8988T (cell line): ENCODE measurements at places on chromosomes 6 and 20.

GRCh38 chr6:136607204-136607931, 57.1 kb upstream of the MAP7 start:
- DNase-seq, result no peak

- no peak for DNase-seq
These were observed 169.1 kb upstream of the SASH1 start for GRCh38 chr6:148173548-148173947.

- DNase-seq, result no peak
These were observed 24.6 kb upstream of the CEP162 start for GRCh38 chr6:84251891-84252539.

GRCh38 chr6:169573883-169574282, 127.9 kb downstream of the WDR27 start:
- no peak for DNase-seq

GRCh38 chr6:85685713-85686112, 43.0 kb upstream of the SYNCRIP start:
- DNase-seq, result no peak

DNA sequence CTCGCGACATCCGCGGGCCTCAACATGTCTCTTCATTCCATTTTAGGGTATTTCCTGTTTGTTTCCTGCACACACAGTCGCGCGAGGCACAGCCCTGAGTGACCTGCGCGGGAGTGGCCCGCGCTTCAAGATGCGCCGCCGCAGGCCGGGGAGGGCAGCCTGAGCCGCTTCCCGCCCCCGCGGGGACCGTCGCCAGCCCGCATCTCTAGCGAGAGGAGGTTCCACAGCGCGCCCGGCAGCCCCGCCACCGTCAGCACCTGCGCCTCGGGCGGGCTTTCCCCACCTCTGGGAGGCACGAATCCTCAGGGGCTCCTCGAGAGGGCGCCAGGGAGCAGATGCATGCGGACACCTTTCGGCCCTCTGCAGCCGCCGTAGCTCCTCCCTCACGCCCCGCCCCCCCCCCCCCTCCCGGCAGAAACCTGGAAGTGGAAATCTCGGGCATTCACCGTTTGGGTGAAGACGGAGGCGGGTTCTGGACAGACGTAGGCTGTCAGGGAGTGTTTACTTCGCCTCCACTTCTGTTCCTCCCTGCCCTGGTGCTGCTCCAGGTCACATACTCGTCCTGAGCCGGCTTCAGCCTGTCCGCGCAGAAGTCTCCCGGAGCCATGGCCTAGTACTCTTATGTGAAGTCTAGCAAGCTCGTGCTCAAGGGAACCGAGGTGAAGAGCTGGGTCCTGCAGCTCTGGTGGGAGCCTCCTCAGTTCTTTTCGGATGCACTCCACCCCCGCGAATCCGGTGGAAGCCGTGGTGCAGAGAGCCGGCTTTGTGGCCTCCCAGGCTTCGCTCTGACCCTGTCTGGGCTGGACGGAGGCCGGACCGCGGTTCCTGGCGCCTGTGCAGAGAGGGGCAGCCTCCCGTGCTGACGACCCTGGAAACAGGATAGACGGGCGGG, 880.5 kb upstream of the DEFB115 start:
- DNase-seq, result peak; percentile 30

DNA sequence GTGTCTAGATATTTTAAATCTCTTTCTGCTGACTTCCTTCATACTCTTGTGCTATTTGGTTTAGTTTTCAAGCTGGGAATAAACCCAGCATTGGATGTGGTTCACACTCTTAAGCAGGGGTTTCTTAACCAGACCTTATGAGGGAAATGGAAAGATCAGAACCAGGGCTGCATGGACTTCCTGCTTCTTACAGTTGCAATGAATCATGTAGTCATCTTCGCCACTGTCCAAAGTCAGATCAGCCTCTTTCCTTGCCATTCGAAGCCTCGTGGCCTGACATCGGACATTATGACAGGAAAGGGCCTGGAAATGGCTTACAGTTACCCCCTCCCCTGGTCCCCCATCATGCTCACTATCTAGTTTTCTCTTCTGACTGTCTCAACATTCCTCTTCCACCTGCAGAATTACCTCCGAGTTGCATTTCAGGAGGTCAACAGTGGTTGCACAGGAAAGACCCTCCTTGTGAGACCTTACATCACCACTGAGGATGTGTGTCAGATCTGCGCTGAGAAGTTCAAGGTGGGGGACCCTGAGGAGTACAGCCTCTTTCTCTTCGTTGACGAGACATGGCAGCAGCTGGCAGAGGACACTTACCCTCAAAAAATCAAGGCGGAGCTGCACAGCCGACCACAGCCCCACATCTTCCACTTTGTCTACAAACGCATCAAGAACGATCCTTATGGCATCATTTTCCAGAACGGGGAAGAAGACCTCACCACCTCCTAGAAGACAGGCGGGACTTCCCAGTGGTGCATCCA, 16.8 kb upstream of the NAA20 start:
- no peak for DNase-seq

DNA sequence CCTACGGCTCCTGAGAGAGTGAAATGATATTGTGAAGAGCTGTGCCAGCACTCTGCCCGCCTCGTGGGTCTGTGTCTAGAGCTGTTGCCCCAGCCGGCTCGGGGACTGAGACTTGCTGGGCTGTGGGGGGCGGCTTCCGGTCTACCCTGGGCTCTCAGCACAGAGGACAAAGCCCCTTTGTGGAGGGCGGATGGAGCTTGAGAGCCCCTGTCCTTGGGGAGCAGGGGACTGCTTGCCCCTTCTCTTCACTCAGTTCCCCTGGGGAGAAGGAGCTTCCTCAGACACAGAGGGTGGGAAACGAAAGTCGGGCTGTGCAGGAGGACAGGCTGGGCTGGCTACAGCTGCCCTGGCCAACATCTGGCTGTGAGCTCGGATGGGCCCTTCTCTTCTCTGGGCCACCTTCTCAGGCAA, 11.0 kb downstream of the SRC start:
- no peak for DNase-seq

DNA sequence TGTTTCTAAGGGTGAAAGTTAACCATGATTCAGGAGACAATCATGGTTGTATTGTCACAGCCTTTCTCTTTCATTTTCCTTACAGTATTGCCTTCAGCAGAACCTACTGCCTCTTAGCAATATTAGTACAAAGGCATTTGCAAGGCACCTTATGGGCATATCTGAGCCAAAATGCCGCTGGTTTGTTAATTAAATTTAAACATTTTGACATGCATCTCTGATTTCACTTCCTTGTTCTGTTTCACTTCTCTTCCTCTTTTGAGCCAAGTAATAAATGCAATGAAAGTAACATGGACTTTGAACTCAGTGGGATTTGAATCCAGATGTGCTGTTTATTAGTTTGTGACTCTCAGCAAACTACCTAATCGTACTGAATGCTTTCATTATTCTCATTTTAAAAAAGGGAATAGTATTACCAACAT, 467.4 kb upstream of the CITED2 start:
- no peak for DNase-seq

DNA sequence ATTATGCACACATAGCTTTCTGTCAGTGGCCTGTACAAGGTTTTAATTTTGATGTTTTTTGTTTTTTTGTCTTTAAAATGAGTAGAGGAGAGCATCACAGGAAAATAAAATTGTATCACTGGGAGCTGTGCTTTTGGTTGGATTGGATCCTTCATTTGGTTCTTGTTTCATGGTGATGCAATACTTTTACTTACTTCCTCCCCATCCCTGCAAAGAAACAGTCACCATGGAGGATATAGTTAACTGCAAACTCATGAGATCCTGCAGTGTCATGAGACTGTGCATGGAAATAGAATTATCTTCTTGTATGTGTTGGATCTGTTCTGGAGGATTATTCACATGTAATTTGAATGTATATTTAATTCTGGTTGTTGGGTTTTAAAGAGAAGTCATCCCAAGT, 122.3 kb downstream of the JARID2 start:
- DNase-seq, result no peak

DNA sequence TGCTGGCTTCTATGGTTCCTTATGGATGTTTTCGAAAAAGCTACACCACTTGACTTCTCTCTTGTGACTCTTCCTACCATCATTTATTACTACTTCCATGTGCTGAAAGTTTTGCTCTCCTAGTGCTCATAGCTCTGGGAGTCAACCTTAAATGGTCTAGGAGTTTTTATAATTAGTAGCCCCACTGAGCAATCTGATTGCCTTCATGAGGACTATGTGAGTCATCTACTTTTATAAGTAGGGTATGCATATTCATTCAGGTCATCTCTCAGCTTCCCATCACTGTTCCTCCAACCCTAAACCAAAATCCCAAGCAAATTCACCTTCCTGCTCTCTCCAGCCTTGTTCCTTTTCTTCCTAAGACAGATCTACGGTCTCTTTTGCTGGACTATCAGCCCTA, 17.4 kb upstream of the FAXC start:
- DNase-seq, result no peak

DNA sequence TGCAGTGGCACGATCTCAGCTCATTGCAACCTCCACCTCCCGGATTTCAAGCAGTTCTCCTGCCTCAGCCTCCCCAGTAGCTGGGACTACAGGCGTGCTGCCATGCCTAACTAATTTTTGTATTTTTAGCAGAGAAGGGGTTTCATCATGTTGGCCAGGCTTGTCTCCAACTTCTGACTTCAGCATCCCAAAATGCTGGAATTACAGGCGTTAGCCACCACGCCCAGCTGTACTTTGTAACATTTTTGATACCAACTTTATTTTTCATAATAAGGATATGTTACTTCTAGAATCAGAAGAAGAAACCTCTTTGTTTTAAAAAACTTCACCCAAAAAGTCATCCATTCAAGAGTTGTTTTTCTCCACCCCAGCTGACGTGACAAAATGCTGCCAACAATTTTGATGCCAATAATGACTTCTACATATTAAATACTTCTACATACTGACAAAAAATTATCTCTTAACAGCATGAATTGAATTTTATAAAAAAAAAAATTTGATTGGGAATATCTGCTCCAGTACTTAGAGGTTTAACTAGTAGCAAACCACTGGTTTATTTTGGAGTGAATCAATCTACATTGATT, 22.5 kb upstream of the PRIM2 start:
- no peak for DNase-seq

- DNase-seq, result no peak
These were observed 168.4 kb downstream of the EDN1 start for GRCh38 chr6:12458558-12458957.

GRCh38 chr20:19522071-19522801, 235.8 kb upstream of the RIN2 start:
- DNase-seq, result no peak

GRCh38 chr6:27043244-27043643, 204.3 kb upstream of the PRSS16 start:
- DNase-seq, result no peak

- no peak for DNase-seq
These were observed 135.5 kb downstream of the LRRC1 start for GRCh38 chr6:53930330-53930729.

GRCh38 chr20:63702036-63702665, 5.6 kb downstream of the ARFRP1 start:
- no peak for DNase-seq

- DNase-seq, result no peak
These were observed 49.4 kb downstream of the KAT14 start for GRCh38 chr20:18187020-18187419.

GRCh38 chr6:128172752-128173682, 272.2 kb upstream of the THEMIS start:
- no peak for DNase-seq

- DNase-seq, result no peak
These were observed 2.1 kb upstream of the PTCHD4 start for GRCh38 chr6:48113130-48113529.

- no peak for DNase-seq
These were observed 61.4 kb downstream of the BMP2 start for GRCh38 chr20:6828794-6829423.

DNA sequence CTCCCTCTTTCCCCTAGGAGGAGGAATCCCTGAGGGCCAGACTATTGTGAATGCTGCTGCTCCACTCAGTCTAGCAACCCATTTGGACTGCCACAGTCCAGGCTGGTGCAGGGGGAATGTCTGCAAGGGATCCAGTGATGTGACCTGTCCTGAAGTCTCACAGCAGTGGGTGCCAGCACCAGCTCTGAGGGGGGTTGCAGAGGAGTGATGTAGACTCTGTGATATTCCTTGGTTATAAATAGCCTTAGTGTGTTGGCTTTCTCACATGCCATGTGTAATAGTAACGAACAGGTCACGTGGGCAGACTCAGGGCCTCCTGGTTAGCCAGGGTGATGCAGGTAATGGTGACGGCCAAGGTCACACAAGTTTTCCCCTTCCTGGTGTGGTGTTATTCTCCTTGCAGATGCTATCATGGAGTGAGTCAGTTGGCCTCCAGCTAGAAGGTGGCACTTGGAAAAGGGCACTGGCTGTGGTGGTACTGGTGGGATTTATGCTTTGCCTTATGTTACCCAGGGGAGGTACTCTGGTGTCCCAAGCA, 404.4 kb downstream of the UTRN start:
- DNase-seq, result no peak

DNA sequence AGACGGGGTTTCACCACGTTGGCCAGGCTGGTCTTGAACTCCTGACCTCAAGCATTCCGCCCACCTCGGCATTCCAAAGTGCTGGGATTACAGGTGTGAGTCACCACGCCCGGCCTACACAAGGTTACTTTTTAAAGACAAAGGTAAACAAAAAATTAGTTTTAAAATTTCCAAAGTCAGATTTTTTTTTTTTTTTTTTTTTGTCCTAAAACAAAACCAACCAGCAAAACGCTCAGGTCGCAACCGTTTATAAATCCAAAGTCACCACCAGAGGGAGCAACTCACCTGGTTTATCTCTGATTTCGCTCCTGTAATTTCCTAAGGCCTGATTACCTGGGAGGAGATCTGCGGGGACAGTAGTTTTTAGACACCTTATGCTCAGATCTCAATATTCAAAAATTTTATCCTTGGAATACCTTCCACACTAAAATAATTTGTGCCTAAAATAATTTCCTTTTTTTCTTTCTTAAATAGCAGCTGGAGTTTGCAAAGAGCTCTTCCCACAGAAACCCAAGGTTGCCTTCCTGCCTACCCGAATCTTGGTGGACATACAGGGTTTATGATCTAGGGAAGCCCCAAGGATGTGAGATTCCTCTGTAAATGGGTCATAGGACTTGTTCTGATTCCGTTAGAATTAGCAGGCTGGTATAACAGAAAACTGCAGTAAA, 19.8 kb upstream of the TREM1 start:
- DNase-seq, result no peak

GRCh38 chr20:37235065-37235464, 26.5 kb downstream of the GHRH start:
- no peak for DNase-seq

- no peak for DNase-seq
These were observed 171.6 kb upstream of the FBXL4 start for GRCh38 chr6:99119109-99120031.
